Cardiac septum (tissue), 1 donor: ENCODE measurements at places on chromosomes 5 and 9.

DNA sequence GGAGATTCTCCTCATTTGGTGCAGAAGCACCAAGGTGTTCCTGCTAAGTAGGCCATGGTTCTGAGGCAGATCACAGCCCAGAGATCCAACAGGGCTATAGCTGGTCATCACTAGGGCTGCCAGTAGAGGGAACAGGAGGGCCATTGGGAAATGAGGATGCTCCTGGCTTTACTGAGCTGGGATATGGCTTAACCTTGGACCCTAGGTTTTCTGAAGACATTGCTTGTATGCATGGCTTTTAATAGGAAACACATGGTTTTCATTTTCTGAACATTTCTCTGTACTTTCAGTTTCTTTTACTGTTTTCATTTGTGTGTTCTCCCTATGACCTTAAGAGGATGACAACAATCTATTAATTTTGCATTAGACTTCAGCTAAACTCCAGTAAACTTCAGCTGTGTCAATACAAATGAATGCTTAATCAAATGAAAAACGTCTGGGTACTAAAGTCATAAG, at the start of gene IFNW1:
Gene IFNW1, minus strand, starts transcription at position 406 of the 456 bp plus-strand sequence. Its CDS starts 262 bp downstream, at position 144.
- no peak for DNase-seq

GRCh38 chr9:69420611-69421270, 95.7 kb downstream of the ENTREP1 start:
- DNase-seq, result no peak

GRCh38 chr5:141260458-141261237, 15.5 kb downstream of the PCDHB15 start:
- DNase-seq, result no peak

DNA sequence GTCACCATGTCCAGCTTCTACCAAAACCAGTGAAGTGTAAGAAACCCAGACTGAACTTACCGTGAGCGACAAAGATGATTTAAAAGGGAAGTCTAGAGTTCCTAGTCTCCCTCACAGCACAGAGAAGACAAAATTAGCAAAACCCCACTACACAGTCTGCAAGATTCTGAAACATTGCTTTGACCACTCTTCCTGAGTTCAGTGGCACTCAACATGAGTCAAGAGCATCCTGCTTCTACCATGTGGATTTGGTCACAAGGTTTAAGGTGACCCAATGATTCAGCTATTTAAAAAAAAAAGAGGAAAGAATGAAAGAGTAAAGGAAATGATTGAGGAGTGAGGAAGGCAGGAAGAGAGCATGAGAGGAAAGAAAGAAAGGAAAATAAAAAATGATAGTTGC, 19.8 kb downstream of the IL7R start:
- DNase-seq, result no peak

DNA sequence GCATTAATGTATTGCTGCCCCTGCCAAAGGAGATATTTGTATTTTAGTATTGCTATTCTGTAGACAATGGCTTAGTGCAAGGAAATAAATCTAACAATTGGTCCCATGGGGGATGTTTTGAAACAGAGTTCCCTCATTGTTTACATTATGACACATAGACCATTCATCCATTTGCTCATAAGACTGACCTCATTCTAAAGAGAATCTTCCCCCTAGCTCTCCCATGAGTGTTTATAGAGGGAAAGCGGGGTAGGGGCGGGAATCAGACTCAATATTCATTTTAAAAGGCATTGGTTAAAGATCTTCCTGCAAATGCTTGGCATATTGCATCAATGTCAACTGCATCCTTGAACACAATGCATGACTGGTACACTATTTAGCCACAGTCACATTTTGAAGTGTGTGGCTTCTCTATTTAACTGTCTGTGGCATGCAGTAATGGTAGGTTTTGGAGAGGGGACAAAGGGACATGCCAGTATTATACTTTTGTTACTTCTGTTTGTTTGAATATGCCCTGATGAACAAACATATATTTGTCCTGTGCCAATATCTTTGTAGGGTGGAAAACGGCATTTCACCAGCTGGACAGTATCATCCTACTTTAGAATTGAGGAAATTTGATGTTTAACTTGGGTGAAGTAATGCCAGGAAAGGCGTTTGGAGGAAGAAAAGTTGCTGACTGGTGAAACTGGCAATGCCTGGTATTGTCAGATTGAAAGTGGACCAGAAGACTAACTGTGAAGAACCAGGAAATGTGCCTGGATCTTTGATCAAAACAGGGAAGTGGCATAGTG, 84.1 kb upstream of the MEGF10 start:
- DNase-seq, result no peak
